Activated naive CD8-positive, alpha-beta T cell treated with anti-CD3 and anti-CD28 coated beads, Interleukin-2, amount 10 ng/mL, durations not matched to agents 7 days and 5 days (primary cell): ENCODE measurements at places on chromosomes 1 and 21. TPM values are rescaled to one million over a fixed set of nuclear protein-coding genes. Genes with fewer than 3 reads are reported as not detected.

- H3K4me3 ChIP-seq = peak overlapping the region; percentile 95
- H3K36me3 ChIP-seq = peaks cover 29% of the 10 kb centered on the region
- H3K4me1 ChIP-seq = peaks cover 69% of the 10 kb centered on the region
- peak overlapping the region; percentile 94 for H3K27ac ChIP-seq
- DNase-seq = no peak
Observed at GRCh38 chr1:207866471-207867135, 44.3 kb downstream of the CD34 start.

Gene ENAH
- not detected for total RNA-seq

DNA sequence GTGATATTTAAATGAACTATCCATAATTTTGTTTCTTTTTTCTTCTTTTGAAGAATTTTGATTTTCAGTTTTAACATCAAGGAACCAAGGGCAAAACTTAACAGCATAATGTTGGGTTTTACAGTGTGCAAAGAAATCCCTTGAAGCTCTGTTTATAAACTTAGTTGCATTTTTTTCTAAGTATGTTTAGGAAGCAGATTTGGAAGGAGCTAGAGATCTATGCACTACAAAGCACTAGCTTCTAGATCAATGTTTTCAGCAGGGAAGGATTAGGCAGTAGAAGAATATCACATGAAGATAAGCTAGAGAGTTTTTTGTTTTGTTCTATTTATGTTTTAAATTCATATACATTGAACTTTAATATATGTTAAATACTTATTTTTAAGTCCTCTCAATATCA lies 250.6 kb upstream of the C1orf105 start:
- H3K27me3 ChIP-seq = peaks cover 2% of the 10 kb centered on the region
- H3K27ac ChIP-seq = no peak overlapping the region
- H3K4me1 ChIP-seq = no peaks in the 10 kb centered on the region
- H3K4me3 ChIP-seq = no peak overlapping the region
- H3K36me3 ChIP-seq = peaks cover 4% of the 10 kb centered on the region

Gene ZMYM4
- 29.5 TPM for total RNA-seq

DNA sequence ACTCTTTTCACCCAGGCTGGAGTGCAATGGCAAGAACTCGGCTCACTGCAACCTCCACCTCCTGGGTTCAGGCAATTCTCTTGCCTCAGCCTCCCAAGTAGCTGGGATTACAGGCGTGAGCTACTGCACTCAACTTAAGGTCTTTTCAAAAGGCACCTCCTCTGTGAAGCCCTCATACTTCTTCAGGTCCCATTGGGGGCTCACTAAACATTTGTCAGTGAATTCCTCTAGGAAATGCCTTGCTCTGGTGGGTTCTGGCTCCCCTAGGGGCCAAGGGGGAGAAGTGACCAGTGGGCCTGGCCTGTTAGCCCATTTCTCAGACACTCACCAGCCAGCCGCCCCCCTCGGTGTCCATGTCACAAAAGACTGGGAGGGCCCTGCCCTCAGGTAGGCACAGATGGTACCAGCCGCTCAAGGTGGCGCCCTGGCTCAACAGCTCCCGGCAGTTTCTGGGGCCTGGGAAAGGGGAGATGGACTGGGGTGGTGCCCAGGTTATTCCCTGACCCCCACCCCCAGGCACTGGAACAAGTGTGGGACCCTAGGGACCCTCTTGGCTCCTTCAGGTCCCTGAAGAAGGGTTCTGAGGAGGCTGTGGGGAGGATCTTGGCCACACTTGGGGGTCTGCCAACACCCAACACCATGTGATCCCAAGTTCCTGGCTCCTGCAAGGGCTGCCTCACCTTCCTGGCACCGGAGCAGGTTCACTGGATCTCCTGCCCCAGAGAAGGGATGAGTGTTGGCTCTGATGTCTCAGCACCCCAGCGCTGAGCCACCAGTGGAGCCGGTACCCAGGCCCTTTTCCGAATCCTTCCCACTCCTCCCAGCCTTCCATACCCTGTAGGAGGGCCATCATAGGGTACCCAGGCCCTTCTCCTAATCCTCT lies 1.6 kb downstream of the FCN3 start:
- H3K4me1 ChIP-seq = peaks cover 13% of the 10 kb centered on the region
- H3K27ac ChIP-seq = no peak overlapping the region
- no peak overlapping the region for H3K4me3 ChIP-seq
- H3K36me3 ChIP-seq = no peaks in the 10 kb centered on the region
- no peaks in the 10 kb centered on the region for H3K27me3 ChIP-seq

- DNase-seq = no peak
- no peaks in the 10 kb centered on the region for H3K27me3 ChIP-seq
- H3K4me3 ChIP-seq = no peak overlapping the region
- no peaks in the 10 kb centered on the region for H3K36me3 ChIP-seq
Observed at GRCh38 chr1:5908461-5909375, 83.5 kb downstream of the NPHP4 start.

Gene EVA1B
- 14.1 TPM for total RNA-seq

DNA sequence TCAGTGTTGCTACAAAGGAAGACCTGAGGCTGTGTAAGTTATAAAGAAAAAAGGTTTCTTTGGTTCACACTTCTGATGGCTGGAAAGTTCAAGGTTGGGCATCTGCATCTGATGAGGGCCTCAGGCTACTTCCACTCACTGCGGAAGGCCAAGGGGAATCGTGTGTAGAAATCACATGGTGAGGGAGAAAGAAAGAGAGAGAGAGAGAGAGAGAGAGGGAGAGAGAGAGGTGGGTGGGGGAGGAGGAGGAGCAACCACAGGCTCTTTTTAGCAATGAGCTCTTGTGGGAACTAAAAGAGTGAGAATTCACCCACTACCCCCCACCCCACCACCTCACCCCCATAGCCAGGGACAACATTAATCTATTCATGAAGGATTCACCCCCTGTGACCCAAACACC lies 59.9 kb downstream of the CLSTN1 start:
- H3K27ac ChIP-seq = peak overlapping the region; percentile 68
- H3K4me3 ChIP-seq = no peak overlapping the region
- peaks cover 8% of the 10 kb centered on the region for H3K4me1 ChIP-seq
- peaks cover 16% of the 10 kb centered on the region for H3K36me3 ChIP-seq
- no peak for DNase-seq
- no peaks in the 10 kb centered on the region for H3K27me3 ChIP-seq

GRCh38 chr1:8431019-8431418 lies 113.1 kb downstream of the SLC45A1 start:
- no peaks in the 10 kb centered on the region for H3K27me3 ChIP-seq
- peaks cover 12% of the 10 kb centered on the region for H3K36me3 ChIP-seq
- peak overlapping the region; percentile 91 for H3K27ac ChIP-seq
- H3K4me3 ChIP-seq = peak overlapping the region; percentile 64

- H3K27ac ChIP-seq = no peak overlapping the region
- no peaks in the 10 kb centered on the region for H3K36me3 ChIP-seq
Observed at GRCh38 chr21:41345934-41346685, 15.7 kb upstream of the MX2 start.

Gene C1orf116
- not detected for total RNA-seq

Gene S100A12
- total RNA-seq = not detected

DNA sequence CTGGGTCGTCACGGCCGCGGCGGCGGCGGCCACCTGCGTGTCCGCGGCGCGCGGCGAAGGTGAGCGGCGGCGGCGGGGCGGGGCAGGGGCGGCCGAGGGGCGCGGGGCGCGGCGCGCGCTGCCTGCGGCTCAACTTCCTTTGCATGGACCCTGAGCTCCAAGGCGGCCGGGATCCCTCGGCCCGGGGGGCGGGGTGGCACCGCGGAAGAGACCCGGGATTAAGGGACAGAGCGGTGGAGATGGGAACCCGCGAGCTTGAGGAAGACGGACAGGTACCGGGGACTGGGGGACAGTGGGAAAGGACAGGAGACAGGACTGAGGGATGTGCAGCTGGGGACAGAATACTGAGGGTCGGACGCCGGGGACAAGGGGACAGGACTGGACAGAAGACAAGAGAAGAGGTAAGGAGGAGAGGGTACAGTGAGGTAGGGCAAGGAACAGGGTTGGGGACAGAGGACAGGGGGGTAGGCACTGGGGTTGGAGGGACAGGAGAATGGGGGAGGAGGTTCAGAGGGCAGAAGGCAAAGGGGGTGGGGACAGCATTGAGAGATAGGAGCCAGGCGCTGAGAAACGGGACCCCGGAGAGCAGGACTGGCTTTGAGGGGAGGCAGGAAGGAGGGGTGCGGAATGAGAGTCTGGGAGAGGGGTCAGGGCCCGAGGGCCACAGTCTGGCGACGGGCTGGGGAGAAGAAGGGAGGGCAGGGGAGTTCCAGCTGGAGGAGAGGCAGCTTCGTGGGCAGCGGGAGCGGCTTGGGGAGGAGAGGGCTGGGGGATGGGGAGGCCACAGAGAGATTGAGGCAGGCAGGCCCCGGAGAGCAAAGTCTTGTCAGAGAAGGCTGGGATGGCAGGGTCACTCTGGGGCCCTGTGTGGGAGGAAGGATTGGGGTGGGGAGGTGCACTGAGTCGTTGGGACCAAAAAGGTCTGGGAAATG lies 648 bp downstream of the EPHA8 start:
- no peaks in the 10 kb centered on the region for H3K4me1 ChIP-seq
- H3K27ac ChIP-seq = no peak overlapping the region
- peaks cover 35% of the 10 kb centered on the region for H3K27me3 ChIP-seq

Gene HFM1
- not detected for total RNA-seq

DNA sequence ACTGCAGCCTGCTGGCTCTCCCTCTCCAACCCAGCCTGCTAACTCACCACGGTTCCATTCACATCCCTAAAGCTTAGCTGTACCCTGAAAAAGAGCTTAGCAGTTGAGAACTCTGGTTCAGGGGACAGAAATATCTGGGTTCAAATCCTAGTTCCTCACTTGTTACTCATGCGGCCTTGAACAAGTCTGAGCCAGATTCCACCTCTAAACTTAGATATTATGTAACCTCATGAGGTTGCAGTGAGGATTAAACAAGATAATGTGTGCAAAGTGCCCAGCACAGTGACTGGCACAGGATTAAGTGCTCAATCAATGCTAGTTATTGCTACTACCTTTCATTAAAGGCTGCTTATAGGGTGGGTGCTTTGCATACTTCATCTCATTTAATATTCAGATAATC lies 41.3 kb upstream of the DHCR24 start:
- no peaks in the 10 kb centered on the region for H3K4me1 ChIP-seq
- no peak overlapping the region for H3K27ac ChIP-seq
- peaks cover 8% of the 10 kb centered on the region for H3K27me3 ChIP-seq
- DNase-seq = no peak

- H3K4me1 ChIP-seq = no peaks in the 10 kb centered on the region
- peaks cover 5% of the 10 kb centered on the region for H3K36me3 ChIP-seq
- H3K27ac ChIP-seq = no peak overlapping the region
- no peaks in the 10 kb centered on the region for H3K27me3 ChIP-seq
- H3K4me3 ChIP-seq = no peak overlapping the region
- DNase-seq = no peak
Observed at GRCh38 chr1:246320286-246320685, 186.8 kb downstream of the SMYD3 start.

DNA sequence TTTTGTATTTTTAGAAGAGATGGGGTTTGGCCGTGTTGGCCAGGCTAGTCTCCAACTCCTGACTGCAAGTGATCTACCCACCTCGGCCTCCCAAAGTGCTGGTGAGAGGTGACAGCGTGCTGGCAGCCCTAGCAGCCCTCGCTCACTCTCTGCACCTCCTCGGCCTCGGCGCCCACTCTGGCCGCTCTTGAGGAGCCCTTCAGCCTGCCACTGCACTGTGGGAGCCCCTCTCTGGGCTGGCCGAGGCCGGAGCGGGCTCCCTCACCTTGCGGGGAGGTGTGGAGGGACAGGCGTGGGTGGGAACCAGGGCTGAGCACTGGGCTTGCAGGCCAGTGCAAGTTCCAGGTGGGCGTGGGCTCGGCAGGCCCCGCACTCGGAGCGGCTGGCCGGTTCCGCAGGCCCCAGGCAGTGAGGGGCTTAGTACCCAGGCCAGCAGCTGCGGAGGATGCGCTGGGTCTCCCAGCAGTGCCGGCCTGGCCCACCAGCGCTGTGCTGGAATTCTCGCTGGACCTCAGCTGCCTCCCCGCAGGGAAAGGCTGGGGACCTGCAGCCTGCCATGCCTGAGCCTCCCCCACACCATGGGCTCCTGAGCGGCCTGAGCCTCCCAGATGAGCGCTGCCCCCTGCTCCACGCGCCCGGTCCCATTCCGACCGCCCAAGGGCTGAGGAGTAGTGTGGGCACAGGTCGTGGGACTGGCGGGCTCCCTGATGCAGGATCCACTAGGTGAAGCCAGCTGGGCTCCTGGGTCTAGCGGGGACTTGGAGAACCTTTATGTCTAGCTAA lies 3.4 kb upstream of the LBR start:
- peaks cover 7% of the 10 kb centered on the region for H3K36me3 ChIP-seq
- H3K27ac ChIP-seq = no peak overlapping the region
- no peak for DNase-seq
- H3K27me3 ChIP-seq = peaks cover 19% of the 10 kb centered on the region
- H3K4me1 ChIP-seq = peaks cover 21% of the 10 kb centered on the region

GRCh38 chr1:183942933-183943693 lies 94.4 kb downstream of the COLGALT2 start:
- H3K27me3 ChIP-seq = peaks cover 5% of the 10 kb centered on the region
- no peaks in the 10 kb centered on the region for H3K36me3 ChIP-seq
- peaks cover 1% of the 10 kb centered on the region for H3K4me1 ChIP-seq
- no peak overlapping the region for H3K4me3 ChIP-seq
- H3K27ac ChIP-seq = no peak overlapping the region
- DNase-seq = no peak

- no peak overlapping the region for H3K27ac ChIP-seq
- DNase-seq = no peak
- H3K4me3 ChIP-seq = no peak overlapping the region
- H3K36me3 ChIP-seq = no peaks in the 10 kb centered on the region
- H3K4me1 ChIP-seq = no peaks in the 10 kb centered on the region
Observed at GRCh38 chr1:163083690-163084089, 14.5 kb downstream of the RGS4 start.

DNA sequence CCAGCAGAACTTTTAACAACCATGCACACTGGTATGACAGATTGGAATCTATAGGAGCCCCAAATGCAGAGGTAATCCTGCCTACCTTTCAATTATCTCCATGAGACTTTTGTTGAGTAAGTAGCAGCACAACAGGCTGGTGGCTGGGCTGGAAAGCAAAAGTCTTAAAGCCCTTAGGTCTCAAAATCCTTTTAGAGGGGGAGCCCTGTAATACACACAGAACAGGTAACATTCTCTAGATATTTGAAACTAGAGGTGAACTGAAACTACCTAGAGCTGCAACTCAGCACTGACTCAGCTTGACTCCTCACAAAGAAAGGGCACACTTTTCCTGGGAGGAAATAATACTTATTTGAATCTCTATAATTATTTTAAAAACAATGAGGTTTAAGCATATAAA lies 71.5 kb downstream of the CLCA4 start:
- DNase-seq = no peak
- H3K27ac ChIP-seq = no peak overlapping the region
- H3K4me3 ChIP-seq = no peak overlapping the region
- no peaks in the 10 kb centered on the region for H3K27me3 ChIP-seq
- no peaks in the 10 kb centered on the region for H3K36me3 ChIP-seq
- peaks cover 4% of the 10 kb centered on the region for H3K4me1 ChIP-seq

GRCh38 chr21:43834146-43834905 lies 30.7 kb upstream of the AGPAT3 start:
- H3K36me3 ChIP-seq = peaks cover 2% of the 10 kb centered on the region
- peaks cover 21% of the 10 kb centered on the region for H3K4me1 ChIP-seq
- H3K27ac ChIP-seq = peak overlapping the region; percentile 9

- H3K36me3 ChIP-seq = peaks cover 6% of the 10 kb centered on the region
- DNase-seq = no peak
- H3K27ac ChIP-seq = no peak overlapping the region
Observed at GRCh38 chr1:165857046-165857801, 29.8 kb downstream of the UCK2 start.

Gene SYT2
- total RNA-seq = not detected

Gene TMPRSS15
- total RNA-seq = not detected

GRCh38 chr1:36014722-36015220 lies 69.1 kb upstream of the TEKT2 start:
- H3K27ac ChIP-seq = no peak overlapping the region
- DNase-seq = no peak
- H3K4me3 ChIP-seq = no peak overlapping the region
- H3K36me3 ChIP-seq = peaks cover 26% of the 10 kb centered on the region

Gene CDC42BPA
- total RNA-seq = 1.2 TPM

Gene LIN28A
- total RNA-seq = not detected
